Astrocyte of the spinal cord (primary cell): ENCODE measurements at places on chromosomes 3 and 15.

DNA sequence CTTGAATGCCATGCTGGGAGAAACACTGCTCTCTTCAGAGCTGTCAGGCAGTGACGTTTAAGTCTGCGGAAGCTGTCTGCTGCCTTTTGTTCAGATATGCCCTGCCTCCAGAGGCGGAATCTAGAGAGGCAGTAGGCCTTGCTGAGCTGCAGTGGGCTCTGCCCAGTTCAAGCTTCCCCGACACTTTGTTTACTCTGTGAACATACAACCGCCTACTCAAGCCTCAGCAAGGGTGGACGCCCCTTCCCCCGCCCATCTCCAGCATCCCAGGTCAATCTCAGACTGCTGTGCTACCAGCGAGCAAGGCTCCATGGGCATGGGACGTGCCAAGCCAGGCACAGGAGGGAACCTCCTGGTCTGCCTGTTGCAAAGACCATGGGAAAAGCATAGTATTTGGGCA lies 99.7 kb downstream of the TAFA4 start:
- no peak for DNase-seq

- DNase-seq, result peak; percentile 63
Observed at GRCh38 chr15:92809880-92810361, 90.2 kb upstream of the CHD2 start.

DNA sequence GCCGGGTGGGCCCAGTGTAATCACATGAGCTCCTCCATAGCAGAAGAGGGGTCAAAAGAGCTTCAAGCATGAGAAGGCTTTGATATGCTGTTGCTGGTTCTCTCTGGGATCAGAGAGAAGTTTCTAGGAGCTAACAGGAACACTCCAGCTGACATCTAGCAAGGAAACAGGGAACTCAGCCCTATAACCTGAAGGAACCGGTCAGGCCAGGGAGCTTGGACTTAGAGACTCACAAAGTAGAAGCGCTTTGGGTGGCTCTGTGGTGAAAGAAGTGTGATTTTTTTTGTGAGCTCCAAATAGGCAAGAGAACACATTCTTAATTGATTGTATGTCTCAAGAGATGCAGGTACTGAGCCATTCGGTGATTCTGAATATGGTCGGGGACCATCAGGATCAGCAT lies 26.2 kb upstream of the EPHB1 start:
- DNase-seq, result no peak

DNA sequence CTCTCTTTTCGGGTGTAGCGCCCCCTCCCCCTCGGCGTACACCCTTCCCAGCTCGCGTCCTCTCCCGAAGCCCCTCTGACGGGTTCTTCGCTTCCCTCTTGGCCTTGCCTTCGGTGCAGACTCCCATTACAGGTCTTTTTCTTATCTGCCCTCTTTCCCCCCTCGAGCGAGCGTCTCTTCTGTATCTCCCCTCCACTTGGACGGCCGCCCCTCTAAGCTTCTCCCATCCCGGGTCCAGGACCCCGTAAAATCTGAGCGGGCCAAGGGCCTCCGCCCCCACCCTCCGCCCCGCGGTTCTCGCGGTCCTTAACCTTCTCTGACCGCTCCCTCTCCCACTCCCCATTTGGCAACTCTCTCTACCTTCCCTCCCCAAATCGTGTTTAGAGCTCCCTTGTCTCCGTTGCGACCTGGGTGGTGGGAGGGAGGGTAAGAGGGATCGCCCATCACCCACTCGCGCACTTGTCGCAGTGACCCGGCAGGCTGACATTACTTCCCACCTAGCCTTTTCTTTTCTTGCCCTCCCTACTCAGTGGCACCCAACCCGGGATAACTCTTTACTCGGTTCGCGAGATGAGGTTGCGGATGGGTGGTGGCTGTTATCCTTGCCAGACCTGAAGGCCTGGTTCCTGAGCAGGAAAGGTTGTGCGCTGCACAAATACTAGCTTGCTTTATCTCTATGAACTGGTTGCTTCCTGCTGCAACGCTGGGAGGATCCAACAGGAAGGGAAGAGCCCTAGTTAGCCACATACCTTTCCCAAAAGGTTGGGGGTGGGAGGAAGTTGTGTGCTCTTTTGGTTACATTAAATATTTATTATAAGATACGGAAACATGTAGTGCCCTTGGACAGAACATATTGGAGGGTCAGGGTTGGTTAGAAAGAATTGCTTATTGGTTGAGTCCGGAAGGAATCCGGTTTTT lies 922 bp downstream of the RAB11A start:
- peak; percentile 20 for DNase-seq

- DNase-seq, result peak; percentile 66
Observed at GRCh38 chr3:129611812-129612533, 5.5 kb upstream of the PLXND1 start.

- DNase-seq, result peak; percentile 33
Observed at GRCh38 chr3:140292170-140292569, 357.2 kb downstream of the CLSTN2 start.

GRCh38 chr3:59001675-59002074 lies 48.1 kb downstream of the CFAP20DC start:
- DNase-seq, result no peak

GRCh38 chr15:101560722-101561583 lies 71.4 kb upstream of the PCSK6 start:
- DNase-seq, result no peak

- no peak for DNase-seq
Observed at GRCh38 chr3:60779637-60780036, 471.6 kb downstream of the FHIT start.

DNA sequence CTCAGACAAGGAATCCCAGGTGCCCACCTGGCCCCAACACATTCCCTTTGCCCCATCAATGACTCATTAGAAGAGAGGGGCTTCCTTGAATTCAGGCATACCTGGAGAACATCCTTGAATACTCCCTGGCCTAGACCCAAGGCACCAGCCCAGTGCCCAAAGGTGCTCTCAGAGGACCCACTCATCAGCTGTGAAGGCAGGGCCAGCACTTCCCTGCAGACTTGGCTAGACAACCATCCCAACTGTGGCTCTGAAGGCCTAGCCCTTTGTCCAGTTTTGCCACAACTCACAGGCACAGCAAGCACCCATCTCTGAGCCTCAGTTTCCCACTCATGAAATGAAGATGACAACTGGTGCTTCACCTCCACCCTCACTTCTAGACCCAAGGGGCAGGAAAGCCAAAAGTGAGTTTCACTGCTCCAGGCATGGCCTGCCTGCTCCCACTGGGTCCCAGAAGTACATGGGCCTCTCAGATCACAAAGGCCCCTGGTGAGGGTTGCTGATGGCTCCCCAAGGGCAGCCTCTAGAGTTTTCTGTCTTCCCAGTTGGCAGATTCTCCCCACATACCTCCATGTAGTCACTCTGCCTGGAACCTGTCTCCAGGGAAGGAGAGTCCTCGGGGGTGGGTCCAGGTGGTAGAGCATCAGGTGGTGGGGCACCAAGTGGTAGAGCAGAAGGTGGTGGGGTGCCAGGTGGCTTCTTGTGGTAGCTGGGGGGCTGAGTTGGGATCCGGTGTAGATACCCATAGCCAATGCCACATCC lies 7.5 kb downstream of the GORASP1 start:
- DNase-seq, result no peak

GRCh38 chr3:100912976-100913545 lies 80.2 kb downstream of the ABI3BP start:
- DNase-seq, result no peak

- DNase-seq, result no peak
Observed at GRCh38 chr3:194979173-194979572, 291.8 kb downstream of the XXYLT1 start.

DNA sequence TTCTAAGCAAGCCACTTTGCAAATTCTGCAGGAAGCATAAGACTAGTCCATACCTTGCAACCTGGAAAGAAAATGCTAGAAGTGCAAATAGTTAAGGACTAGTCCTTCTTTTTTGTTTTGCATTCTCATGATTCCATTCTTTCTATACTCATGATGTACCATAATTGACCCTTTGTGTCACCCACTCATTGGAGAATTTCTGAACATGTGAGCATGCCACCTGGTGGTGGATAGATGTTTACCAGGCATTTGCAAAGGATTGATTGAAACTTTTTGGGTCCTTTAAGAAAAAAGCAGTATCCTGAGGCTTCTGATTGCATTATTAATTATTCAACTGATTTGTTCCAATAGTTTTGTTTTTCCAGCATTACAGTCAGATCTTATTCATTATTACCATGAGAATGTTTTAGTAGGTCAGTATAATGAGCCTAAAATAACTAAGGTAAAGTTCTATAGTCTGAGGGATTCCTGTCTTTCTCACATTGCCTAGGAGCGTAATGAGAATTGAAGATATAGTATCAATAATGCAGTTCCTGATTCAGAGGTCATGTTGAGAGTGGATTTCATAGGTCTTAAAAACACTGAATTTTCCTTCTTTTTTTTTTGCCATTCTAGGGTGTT lies 20.2 kb upstream of the DIPK2A start:
- DNase-seq, result peak; percentile 52

DNA sequence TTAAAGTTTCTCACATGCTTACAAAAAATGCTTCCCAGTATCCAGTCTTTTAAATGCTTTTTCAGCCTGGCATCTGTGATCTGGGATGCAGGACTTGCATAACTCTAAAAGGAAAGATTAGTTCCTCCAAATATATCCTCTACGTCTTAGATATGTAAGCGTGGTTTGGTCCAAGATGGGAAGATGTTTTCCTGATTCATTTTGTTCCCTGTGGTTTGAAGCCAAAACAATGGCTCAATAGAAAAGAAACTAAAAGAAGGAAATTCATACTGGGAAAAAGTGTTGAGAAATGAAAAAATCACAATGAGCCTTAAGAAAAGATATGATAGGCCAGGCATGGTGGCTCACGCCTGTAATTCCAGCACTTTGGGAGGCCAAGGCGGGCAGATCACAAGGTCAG lies 1002.8 kb downstream of the NAALADL2 start:
- DNase-seq, result no peak

GRCh38 chr3:152780553-152780952 lies 54.4 kb upstream of the P2RY1 start:
- DNase-seq, result peak; percentile 8

GRCh38 chr3:452221-452620 lies 255.7 kb downstream of the CHL1 start:
- no peak for DNase-seq

DNA sequence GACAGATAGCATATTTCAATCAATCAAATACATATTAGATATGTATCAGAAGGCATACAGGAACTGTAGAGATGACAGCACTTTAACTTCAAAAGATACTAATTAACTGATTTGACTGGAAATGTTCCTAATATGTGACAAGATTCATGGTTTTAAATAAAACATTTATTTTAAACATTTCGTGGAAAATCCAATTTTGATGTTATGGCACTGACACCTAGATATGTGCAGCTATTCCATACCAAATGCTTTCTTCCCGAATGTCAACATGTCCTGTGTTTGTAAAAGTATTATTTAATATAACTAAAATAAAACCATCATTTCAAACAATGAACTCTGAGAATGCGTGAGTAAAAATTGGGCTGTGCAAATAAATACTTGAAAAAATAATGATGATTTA lies 1209.3 kb downstream of the NSUN3 start:
- no peak for DNase-seq

DNA sequence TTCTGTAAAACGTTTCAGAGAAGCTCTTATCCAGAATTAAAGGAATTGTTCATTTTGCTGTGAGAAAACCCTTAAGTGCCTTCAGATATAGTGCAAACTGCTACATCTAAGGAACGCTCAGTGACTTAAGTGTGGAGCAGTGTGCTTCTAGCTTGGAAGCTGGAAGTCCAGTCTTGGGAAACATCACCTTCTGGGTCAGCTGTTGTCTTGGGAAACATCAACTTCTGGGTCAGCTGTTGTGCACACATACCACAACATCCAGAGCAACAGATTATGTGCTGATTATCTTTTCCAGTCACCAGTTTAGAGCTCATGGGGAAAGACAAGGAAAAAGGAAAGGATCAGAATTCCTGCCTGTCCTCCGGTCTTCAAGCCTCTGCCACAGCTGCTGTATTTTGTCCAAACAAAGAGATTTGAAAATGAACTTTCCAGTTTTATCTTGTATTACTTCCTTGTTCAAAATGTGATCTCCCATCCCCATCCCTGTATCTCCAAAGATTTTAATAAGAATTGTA lies 713.6 kb downstream of the NSUN3 start:
- no peak for DNase-seq

GRCh38 chr15:53611145-53611920 lies 148.1 kb downstream of the WDR72 start:
- peak; percentile 65 for DNase-seq

- no peak for DNase-seq
Observed at GRCh38 chr3:50239649-50240048, 3.6 kb downstream of the GNAI2 start.

GRCh38 chr3:131608741-131609140 lies 106.0 kb upstream of the MRPL3 start:
- DNase-seq, result peak; percentile 23

DNA sequence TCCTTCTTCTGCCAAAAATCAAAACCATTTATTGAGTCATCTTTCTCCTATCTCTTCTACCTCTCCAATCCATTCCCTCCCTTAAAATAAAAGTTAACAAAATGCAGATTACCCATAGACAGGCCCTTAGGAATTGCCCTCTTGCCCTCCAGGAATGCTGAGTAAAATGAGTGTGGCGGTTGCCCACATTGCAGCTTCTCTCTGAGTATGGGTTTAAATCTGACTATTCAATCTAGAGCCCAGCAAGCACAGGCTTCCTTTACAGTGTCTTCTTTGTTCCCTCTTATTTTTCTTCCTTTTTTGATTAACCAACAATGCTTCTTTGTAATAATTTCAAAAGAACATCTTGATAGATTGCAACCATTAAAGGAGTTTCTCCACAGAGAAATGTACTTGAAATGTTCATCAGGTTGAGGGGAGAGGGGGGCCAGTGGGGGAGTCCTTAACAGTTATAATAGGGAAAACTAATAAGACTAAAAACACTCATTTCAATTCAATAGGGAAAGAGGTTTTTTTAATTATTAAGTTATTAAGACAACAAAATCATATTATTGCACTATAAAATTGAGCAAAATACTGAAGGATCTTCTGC lies 135.3 kb upstream of the LMCD1 start:
- DNase-seq, result no peak

DNA sequence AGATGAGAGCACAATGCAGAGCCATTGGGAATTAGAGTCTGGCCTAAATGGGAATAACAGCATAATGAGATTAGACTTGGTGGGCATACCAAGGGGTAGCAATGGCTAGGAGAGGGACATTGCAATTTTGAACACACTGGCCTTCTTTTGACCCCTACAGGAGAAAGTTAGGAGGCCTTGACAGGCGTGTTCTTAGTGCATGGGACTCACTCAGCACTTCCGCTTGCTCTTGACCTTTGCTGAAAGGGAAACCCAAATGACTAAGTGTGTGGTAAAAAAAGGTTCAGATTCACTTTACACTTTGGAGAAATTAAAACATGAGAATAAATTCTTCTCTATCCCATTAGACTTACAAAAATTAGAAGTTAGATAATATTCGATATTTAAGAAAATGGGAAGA lies 317.4 kb downstream of the DIPK2A start:
- no peak for DNase-seq

GRCh38 chr15:71334434-71334833 lies 219.2 kb downstream of the THSD4 start:
- no peak for DNase-seq
